ENCODE measurements at places on chromosomes 13 and 19. TPM values are rescaled to one million over a fixed set of nuclear protein-coding genes. Genes with fewer than 3 reads are reported as not detected.

NLRP9 gene
- total RNA-seq: 0.09 TPM

DCLK1 gene
- not detected for total RNA-seq

TGFBR3L gene
- total RNA-seq: 3.3 TPM

KLHL1 gene
- total RNA-seq: not detected

IGFL2 gene
- total RNA-seq: 1.0 TPM

IRGC gene
- total RNA-seq: not detected

GGN gene
- 1.2 TPM for total RNA-seq

ATP4A gene
- not detected for total RNA-seq

GRCh38 chr19:43726736-43727592, 11.1 kb downstream of the IRGC start:
- DNase-seq: no peak

- DNase-seq: no peak
Observed at GRCh38 chr13:47017476-47017875, 120.6 kb upstream of the HTR2A start.

DNA sequence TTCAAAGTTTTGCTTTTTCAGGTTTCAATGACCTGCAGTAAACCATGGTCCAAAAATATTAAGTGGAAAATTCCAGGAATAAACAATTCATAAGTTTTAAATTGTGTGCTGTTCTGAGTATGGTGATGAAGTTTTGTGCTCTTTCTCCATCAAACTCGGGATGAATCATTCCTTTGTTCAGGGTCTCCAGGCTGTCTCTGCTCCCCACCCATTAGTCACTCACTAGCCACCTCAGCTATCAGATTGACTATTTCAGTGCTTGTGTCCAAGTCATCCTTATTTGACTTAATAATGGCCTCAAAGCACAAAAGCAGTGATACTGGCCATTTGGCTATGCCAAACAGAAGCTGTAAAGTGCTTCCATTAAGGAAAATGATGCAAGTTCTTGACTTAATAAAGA, 1140.4 kb downstream of the EFNB2 start:
- DNase-seq: no peak

- DNase-seq: peak; percentile 72
Observed at GRCh38 chr19:4633140-4633967, 6.0 kb upstream of the TNFAIP8L1 start.

DNA sequence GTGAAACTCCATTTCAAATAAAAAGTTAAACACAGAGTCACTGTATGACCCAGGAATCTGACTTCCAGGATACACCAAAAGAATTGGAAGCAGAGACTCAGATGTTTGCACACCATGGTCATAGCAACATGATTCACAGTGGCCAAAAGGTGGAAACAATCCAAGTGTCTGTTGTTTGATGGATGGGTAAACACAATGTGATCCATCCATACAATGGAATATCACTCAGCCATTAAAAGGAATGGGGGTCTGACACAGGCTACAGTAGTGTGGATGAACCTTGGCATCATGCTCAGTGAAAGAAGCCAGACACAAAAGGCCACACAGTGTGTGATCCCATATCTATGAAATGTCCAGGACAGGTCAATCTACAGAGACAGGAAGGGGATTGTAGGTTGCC, 174.3 kb downstream of the PTPRS start:
- DNase-seq: no peak

- DNase-seq: no peak
Observed at GRCh38 chr19:7618348-7618747, 11.0 kb downstream of the XAB2 start.

GRCh38 chr19:4173479-4174212, 8.7 kb downstream of the SIRT6 start:
- no peak for DNase-seq

GRCh38 chr13:75870397-75870903, 234.3 kb downstream of the LMO7 start:
- no peak for DNase-seq

DNA sequence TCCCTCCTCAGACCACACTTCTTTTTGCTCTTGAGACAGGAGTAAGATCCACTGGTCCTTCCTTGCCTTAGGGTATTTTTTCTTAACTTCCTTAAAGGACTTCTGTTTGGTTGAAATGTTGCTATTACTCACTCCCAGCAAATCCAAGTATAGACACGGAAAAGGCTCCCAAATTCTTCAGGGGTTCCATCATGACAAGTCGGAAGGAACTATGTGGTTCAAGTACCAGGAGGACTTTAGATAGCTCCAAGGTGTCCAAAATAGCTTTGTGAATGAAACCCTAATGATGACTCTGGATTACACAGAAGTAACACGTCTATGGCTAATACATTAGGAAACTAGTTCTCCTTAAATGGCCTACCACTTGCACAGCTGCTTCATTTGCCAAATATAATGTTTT, 238.7 kb downstream of the KCTD12 start:
- DNase-seq: no peak

GRCh38 chr13:37401721-37402120, 196.8 kb downstream of the POSTN start:
- DNase-seq: no peak

DNA sequence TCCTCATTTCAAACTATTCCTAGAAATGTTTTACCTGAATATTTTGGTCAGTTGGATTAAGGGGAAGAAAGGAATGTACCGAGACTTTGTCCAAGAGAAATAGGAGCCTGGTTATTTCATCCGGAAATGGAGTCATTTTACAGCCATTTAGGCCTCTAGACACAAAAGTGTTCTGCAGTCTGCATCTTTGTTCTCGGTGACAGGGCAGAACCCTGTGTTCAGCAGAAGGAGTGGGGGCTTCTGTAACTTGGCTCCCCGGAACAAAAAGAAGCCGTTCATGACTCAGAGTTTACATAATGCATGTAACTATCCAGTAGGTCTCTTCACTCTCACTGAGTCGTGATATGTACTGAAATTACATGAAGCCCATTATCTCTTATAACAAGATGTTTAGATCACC, 21.6 kb upstream of the FNDC3A start:
- DNase-seq: no peak

DNA sequence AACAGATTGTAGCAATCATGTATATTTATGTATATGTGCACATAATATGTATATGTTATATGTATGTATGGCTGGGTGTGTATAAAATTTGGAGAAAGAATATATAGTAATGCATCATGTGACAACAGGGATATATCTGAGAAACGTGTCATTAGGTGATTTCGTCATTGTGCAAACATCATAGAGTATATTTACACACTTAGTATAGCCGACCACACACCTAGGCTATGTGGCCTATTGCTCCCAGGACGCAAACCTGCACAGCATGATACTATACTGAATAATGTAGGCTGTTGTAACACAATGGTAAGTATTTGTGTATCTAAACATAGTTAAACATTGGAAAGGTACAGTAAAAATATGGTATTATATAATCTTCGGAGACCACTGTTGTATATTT, 43.8 kb downstream of the ESD start:
- no peak for DNase-seq

GRCh38 chr19:44846455-44847143, 502 bp downstream of the NECTIN2 start:
- DNase-seq: no peak

- no peak for DNase-seq
Observed at GRCh38 chr13:65843314-65843731, 1386.8 kb downstream of the PCDH9 start.

- DNase-seq: no peak
Observed at GRCh38 chr13:111270765-111271698, 49.4 kb upstream of the TEX29 start.

DNA sequence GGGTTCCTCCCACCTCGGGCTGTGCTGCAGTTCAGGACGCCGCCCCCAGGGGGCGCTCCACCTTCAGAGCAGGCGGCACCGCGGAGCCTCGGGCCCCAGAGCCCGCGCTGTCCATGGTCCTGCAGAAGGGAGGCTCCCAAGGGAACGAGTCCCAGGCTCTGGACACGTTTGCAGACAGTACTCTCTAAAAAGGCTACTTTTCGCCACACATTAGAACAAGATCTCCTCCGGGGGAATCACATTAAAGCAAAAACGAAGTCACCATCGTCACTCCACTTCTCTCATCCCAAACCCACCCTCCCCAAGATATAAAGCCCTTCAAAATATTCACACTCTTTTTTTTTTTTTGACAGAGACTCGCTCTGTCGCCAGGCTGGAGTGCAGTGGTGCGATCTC, 4.6 kb upstream of the SIGLEC10 start:
- peak; percentile 99 for DNase-seq

- no peak for DNase-seq
Observed at GRCh38 chr19:6887316-6887715, at the start of gene ADGRE1. ADGRE1 (plus strand) TSS chr19:6887579; CDS start chr19:6887609, 30 bp downstream.

- no peak for DNase-seq
Observed at GRCh38 chr19:12997967-12998940, 3.0 kb downstream of the NFIX start.
